ENCODE measurements at places on chromosomes 7 and 10.
A peak's percentile ranks its signal among the peaks of the same experiment; 100 is the strongest.

DNA sequence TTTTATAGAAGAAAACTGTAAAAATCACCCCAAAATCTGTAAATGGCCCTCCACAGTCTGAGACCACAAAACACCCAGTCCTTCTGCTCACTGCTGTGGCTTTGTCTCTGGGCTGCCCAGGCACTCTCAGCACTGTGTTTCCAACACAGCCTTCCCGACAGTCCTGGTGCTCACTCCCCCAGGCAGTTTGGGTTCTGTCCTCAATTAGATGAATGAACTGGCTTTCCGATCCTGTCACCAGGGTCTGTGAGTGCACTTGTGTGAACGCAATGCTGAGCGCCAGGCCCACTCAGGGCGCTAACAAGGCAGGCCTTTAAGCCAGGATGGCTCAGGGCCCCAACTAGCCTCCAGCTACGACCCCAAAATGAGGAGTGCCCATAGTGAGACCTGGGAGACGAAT is 3.3 kb downstream of the MAD1L1 start:
- DNase-seq = no peak

- DNase-seq = peak; percentile 71
Measured at GRCh38 chr10:96244354-96244753, 27.0 kb downstream of the BLNK start.

DNA sequence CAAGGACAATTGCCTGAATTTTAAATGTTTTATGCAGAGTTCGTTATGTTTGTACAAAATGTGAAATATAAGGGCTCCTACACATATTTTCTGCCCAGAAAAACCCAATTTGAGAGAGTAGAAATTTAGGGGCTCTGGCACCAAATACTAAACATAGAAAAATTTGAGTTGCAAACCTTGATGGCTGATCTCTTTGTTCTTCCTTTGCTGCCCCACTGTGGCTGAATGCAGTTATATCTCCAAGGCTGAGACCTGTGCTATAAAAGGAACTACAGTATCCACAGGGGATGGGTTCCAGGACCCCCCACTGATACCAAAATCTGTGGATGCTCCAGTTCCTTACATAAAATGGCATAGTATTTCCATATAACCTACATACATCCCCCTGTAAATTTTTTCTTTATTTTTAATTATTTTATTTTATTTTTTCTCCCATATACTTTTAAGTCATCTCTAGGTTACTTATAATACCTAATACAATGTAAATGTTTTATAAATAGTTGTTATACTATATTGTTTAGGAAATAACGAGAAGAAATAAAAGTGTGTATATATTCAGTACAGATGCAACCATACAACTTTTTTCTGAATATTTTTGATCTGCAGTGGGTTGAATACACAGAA is 22.5 kb downstream of the CFAP43 start:
- peak; percentile 59 for DNase-seq

- DNase-seq = no peak
Measured at GRCh38 chr10:48249763-48250351, 24.6 kb downstream of the FRMPD2 start.

GRCh38 chr7:142196066-142196840 is 61.6 kb downstream of the PRSS58 start:
- no peak for DNase-seq

GRCh38 chr10:131177431-131178327 is 133.8 kb downstream of the TCERG1L start:
- no peak for DNase-seq

DNA sequence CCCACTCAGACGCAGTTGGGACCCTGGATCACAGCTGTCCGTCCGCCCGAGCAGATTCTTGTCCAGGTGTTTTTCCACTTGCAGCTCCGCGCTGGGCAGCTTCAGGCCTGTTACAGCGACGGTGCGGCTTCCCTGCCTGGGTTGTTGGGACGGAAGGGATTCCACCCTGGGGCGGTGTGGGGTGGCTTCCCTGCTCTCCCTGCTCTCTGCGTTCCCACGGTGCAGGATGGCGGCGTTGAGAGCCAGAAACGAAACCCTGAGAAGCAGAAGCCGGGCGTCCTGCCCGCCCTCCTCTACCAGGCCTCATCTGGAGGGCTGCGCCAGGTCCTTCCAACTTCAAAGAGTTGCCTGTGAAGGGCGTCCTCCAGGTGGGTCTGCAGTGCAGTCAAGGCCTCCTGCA is 194.4 kb downstream of the ADARB2 start:
- no peak for DNase-seq

GRCh38 chr7:18958627-18959026 is 158.8 kb downstream of the TWIST1 start:
- no peak for DNase-seq

GRCh38 chr10:27225642-27226257 is 14.8 kb downstream of the ACBD5 start:
- peak; percentile 48 for DNase-seq

DNA sequence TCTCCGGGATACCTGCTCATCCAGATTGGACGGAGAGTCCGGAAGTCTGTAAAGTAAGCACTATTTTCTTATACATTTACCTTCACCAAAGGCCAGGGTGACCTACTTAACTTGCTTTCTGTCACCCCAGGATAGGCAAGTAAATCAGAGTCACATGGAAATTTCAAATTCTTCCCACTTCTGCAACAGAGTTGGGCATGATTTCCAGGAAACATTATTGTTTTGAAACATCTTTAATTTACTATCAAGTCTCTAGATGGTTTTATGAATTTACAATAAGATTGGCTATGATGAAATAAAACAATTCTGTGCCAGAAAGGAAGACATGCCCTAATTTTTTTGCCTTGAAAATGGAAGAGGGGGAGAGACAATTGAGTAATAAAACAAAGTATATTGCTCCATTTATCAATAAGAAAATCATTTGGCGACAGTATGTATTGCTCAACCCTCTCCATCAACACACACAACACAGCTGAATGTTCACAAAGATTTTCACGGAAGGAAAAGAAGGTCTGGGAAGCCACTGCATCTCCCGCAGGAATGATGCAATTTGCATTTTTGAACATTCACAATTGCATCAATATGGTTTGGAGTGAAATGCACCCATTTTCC is 702.8 kb downstream of the PARD3 start:
- no peak for DNase-seq

DNA sequence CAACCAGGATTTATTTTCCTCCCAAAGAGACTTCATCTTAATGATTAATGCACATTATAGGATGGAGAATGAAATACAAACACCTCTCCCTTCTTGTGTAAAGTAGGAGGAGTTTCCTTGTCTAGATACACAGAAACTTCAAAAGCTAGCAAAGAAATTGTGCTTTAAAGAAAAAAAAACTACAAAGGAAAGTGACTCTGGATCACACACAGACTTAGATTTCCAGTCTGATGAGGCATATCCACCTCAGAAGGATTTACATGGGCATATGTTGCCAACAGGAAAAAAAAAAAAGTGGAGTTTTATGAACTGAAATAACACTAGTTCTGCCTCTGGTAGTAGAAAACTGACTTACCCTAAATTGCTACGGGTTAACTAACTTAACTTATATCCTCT is 449.6 kb downstream of the KCNMA1 start:
- DNase-seq = no peak

DNA sequence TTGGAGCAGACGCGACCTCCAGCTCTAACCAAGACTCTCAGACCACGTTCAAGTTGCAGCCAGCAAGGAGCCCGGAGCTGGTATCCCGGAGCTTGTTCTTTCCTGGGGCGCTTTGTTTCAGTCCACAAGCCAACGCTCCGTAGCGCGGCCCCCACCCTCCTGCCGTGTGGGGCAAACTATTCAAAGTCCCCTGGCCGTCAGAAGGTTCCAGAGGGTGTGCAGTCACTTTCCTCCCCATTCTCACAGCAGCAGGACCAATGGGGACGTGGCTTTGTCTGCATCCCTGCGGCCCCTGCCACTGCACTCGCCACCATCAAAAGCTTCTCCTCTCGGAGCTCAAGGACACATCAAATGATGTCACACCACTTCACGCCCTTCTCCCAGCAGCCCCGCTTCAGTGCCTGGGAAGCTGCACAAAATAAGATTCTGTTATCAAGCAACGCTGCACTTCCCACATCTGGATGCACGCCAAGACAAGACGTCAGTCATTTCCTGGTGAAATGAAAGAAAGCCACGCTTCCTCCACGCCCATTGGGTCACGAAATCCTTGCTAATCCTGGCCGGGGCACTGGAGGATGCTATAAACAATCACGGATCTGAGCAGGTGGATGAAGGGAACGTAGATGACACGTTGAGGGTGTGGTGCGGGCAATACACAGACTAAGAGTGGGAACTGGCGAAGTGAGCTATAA is 348.2 kb downstream of the PTPRN2 start:
- DNase-seq = no peak

- DNase-seq = no peak
Measured at GRCh38 chr10:123945325-123945920, 53.8 kb upstream of the CPXM2 start.

- no peak for DNase-seq
Measured at GRCh38 chr10:132400041-132400546, 3.1 kb downstream of the PWWP2B start.

- DNase-seq = no peak
Measured at GRCh38 chr10:97762816-97763215, 9.0 kb downstream of the SFRP5 start.

DNA sequence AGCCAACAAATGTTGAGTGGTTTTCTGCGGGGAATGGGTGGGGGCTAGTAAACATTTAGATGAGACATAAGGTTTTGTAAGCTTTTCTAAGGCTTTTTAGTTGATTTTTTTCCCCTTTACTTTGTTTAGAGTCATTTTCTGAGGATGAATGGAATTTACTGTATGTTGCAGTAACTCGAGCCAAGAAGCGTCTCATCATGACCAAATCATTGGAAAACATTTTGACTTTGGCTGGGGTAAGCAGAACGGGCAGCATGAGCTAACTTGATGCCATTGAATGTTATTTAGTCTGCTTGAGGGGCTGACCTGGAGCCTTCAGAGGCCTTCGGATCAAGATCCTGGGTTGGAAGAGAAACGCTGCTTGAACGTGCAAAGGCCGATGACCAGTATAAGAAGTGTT is 37.3 kb downstream of the FBH1 start:
- no peak for DNase-seq

- no peak for DNase-seq
Measured at GRCh38 chr10:326350-326749, 191.1 kb downstream of the ZMYND11 start.

DNA sequence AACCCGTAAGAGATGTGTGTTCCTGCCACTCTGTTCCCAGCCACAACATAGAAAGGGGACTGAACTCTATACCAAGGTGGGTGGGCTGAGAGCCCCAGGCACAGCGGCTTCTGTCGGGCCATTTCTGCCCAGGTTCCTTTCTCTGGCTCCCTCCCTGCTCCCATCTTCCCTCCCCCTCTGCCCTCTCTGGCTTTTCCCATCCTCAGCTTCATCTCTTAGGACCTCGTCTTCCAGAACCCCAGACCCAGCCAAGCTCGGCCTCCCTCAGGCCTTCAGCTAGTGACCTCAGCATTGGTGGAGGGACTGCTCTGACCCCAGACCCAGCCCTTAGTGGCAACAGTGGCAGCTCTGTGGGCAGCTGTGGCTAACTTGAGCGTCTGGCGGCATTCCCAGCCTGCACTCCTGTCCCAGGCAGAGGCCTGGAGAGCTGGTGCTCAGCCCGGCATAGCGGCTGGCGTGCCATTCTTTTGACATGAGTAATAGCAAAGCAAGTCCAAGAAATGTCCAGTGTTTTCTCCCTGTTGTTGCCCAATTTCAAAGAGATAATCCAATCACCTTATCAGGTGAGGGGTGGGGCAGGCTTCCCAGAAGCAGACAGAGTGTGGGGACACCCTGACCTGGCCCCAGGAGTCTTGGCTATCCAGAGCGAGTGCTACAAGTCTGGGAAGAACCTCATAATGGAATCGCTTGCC is 15.9 kb downstream of the PTPRE start:
- no peak for DNase-seq

- no peak for DNase-seq
Measured at GRCh38 chr7:7177044-7177517, 5.3 kb upstream of the C1GALT1 start.

GRCh38 chr10:100340948-100341847 is 5.8 kb upstream of the SCD start:
- DNase-seq = no peak

- no peak for DNase-seq
Measured at GRCh38 chr10:75407224-75407712, 5.7 kb upstream of the ZNF503 start.

GRCh38 chr10:21732067-21732772 is 198.2 kb downstream of the MLLT10 start:
- DNase-seq = peak; percentile 21

DNA sequence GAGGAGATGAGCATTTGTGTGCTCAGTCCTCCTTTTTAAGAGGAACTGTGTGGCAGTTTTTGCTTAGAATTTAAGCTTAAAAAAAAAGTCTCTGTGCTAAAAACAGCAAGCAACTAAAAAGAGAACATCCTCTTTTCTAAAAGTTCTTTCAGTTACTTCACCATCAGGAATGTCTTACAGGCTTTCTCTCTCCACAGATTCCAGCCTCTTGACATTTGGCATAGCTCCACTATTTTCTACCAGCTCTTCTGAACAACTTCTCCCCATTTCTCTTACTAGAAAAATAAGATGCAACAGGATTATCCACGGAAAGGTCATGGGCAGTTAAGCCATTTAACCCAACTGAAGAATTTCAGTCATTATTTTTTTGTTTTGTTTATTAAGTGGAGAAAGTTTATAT is 13.2 kb downstream of the PCLO start:
- DNase-seq = no peak

- DNase-seq = no peak
Measured at GRCh38 chr10:117241541-117242462, 888 bp downstream of the SLC18A2 start.

- DNase-seq = no peak
Measured at GRCh38 chr7:116188-116981, 76.0 kb upstream of the FAM20C start.

DNA sequence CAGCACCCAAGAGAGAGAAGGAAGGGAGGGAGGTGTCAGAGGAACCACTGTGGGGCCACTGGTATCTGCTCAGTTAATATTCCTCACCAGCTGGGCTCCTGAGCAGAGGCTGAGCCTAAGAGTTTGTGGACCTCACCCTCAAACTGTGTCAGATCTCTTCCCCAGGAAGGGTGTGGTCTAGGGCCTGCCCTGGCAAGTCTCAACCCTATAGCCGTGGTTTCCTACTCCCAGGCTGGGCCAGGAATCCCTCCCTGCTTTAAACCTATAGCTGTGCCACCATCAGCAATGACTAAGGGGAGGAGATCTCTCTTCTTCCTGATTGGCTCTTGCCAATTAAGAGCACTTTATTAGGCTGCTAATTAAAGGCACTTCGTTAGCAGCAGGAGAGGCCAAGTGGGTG is 29.9 kb downstream of the POLL start:
- peak; percentile 14 for DNase-seq

DNA sequence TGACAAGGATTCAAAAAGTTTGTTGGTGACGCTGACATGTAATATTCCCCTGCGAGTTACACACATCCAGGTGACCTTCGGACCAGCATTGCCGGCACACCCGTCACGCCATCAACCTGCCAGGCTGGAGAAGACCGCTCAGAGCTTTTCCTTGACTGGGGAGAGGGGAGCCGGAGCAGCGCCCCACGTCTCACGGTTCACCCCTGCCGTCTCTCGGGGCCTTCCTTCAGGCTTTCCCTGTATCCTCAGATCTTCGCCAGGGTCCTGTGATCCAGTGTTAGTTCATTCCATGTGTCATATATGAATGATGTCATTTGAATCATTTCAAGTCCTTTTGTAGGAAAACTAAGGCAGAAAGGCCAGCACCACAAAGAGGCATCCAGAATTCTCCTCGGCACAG is 127.8 kb downstream of the MGMT start:
- DNase-seq = no peak

GRCh38 chr10:93199191-93199751 is 125.6 kb downstream of the CYP26A1 start:
- peak; percentile 31 for DNase-seq

GRCh38 chr10:29119374-29119773 is 169.5 kb upstream of the LYZL1 start:
- DNase-seq = no peak
